Heart left ventricle (tissue), 16 donors: ENCODE measurements at places on chromosomes 4 and X. TPM values are rescaled to one million over a fixed set of nuclear protein-coding genes. Genes with fewer than 3 reads are reported as not detected.
A peak's percentile ranks its signal among the peaks of the same experiment; 100 is the strongest.

GRCh38 chr4:109972786-109973528, 60.3 kb downstream of the EGF start:
- H3K36me3 ChIP-seq = no peaks in the 10 kb centered on the region
- H3K27ac ChIP-seq = no peak overlapping the region
- no peaks in the 10 kb centered on the region for H3K27me3 ChIP-seq
- H3K4me1 ChIP-seq = no peaks in the 10 kb centered on the region
- no peak overlapping the region for H3K4me3 ChIP-seq

Gene HPSE
- total RNA-seq = 0.38 TPM

DNA sequence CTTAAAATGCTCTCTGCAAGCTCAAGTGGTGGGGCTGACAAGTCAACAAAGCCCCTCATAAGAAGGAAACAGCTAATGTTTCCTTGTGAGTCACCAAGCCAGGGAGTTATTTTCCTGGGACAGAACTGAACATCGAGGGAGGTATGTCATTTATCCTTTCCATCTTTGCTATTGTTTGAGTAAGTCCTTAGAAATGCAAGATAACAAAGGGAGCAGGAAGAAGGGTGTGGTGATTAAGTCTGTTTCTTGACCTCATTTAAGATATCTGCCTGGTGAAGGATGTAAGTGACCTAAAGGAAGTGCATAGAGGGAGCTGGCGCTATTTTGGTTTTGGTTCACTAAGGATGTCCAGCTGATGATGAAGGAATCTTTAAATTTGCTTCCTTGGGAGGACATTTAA, 39.9 kb downstream of the ATG4A start:
- H3K36me3 ChIP-seq = peaks cover 12% of the 10 kb centered on the region
- peak overlapping the region; percentile 75 for H3K27ac ChIP-seq
- DNase-seq = no peak
- H3K27me3 ChIP-seq = no peaks in the 10 kb centered on the region
- H3K4me1 ChIP-seq = no peaks in the 10 kb centered on the region
- no peak overlapping the region for H3K4me3 ChIP-seq

Gene C1QTNF7
- total RNA-seq = 2.0 TPM
